Skeletal muscle tissue (tissue), 5 donors: ENCODE measurements at places on chromosomes 2 and 18. TPM values are rescaled to one million over a fixed set of nuclear protein-coding genes. Genes with fewer than 3 reads are reported as not detected.

Gene PLEKHH2
- total RNA-seq = 16.2 TPM

Gene ALKAL2
- total RNA-seq = not detected

Gene SPC25
- 3.7 TPM for total RNA-seq

Gene RAB17
- total RNA-seq = 1.0 TPM

Gene LONRF2
- 1.0 TPM for total RNA-seq

Gene TUBA3E
- total RNA-seq = not detected

Gene REG3A
- not detected for total RNA-seq

Gene KCNK3
- total RNA-seq = 0.52 TPM

Gene EGR4
- total RNA-seq = not detected

Gene RAB6C
- not detected for total RNA-seq

Gene C1QL2
- total RNA-seq = not detected

Gene RAD51AP2
- total RNA-seq = not detected
